Transverse colon (tissue), 4 donors: ENCODE measurements at places on chromosomes 1 and 21.

- DNase-seq: no peak
Observed at GRCh38 chr1:51708911-51709760, 92.2 kb downstream of the OSBPL9 start.

DNA sequence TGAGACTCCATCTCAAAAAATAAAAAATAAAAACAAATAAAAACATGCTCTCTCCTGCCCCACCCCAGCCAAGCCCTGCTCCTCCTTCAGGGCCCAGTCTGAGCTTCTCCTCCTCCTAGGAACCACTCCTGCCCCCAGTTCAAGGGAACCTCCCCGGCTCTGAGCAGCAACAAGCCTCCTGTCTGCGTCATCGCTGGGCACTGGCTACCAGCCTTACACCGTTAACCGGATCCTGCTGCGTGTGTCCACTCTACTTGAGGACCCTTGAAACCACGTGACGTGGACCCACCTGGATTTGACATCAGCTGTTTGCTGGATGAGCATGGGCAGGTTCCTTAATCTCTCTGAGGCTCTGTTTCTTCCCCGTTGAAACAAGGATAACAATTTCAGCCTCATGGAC lies 1.6 kb upstream of the TAS1R2 start:
- DNase-seq: no peak

DNA sequence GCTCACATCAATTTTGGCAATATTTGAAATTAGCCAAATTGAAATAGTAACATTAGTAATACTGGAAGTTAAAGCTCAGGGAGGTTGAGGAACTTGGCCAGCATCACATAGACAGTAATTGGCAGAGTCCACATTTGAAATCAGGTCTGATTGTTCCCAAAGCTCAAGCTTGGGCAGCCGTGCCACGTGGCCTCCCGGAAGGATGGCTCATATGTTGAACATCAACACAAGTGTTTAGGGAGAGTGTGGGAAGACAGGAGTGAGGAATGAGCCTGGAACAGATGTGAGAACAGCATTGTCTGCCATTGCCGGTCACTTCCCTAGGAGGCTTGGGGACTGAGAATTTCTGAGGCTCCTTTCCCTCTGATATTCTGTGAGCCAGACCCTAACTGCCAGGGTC lies 40.2 kb upstream of the RBM15 start:
- no peak for DNase-seq

DNA sequence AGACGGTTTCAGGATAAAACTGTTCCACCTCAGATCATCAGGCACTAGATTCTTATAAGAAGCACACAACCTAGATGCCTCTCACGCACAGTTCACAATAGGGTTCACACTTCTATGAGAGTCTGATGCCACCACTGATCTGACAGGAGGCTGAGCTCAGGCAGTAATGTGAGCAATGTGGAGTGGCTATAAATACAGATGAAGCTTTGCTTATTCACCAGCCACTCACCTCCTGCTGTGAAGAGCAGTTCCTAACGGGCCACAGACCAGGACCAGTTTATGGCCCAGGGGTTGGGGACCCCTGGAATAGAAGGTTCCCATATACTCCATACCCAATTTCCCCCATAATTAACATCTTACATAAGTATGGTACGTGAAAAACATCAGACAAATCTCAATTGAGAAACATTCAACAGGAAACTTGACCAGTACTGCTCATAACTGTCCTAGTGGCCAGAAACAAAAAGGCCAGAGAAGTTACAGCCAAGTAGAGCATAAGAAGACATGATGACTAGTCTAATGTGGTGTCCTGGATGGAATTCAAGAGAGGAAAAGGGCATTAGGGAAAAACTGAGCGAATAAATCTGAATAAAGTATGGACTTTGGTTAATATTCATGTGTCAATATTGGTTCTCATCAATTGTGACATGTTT lies 24.7 kb upstream of the IGSF5 start:
- no peak for DNase-seq

DNA sequence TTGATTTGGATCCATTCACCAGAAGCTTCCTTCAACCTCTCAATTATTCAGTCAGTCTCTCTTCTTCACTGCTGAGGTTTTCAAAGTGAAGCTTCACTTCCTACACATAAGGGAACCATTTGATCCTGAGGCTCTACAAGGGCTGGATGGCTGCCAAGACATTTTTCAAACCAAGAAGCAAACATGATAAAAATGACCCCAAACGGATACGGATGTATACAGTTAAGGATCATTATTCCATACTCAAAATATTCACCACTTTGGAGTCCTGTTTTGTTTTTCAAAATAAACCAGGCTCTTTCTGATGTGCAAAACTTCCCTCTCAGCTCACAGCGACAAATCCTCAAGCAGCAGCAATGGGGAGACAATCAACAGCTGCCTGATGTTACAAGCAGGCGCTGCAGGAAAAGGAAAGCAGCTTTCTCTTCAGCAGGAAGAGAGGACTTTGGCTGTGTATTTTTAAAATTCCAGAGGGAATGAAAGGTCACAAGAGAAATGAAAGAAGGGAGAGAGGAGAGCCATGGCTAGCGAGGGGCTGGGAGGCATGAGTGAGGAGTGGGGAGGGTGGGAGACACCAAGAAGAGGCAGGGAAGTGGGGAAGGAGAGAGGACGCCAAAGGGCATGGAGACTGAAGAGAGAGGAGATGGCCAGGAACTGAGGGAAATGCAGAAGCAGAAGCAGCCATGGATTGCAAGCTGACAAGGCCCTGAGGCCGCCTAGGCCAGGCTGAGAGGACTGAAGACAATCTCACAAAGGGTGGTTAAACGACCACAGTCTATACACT lies 145.4 kb downstream of the SLC45A1 start:
- DNase-seq: peak; percentile 47

GRCh38 chr1:85224734-85225623 lies 24.2 kb upstream of the SYDE2 start:
- peak; percentile 72 for DNase-seq

DNA sequence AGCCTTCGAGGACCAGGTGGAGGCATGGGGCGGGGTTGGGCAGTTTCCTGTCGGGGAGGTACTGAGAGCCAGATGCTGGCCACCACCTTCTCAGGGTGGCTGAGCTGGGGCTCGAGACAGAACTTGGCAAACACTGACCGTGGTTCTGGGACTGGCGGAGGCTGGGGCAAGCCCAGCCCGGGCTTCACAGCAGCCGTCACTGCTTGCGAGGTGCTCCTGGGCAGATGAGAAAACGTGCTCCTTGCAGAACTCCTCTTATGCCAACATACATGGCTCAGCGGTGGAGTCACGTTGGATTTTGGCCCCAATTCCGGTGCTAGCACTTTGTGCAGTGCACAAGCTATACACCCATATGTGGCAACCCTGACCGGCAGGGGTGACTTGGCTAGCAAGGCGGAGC lies 69.2 kb downstream of the RUNX3 start:
- no peak for DNase-seq

DNA sequence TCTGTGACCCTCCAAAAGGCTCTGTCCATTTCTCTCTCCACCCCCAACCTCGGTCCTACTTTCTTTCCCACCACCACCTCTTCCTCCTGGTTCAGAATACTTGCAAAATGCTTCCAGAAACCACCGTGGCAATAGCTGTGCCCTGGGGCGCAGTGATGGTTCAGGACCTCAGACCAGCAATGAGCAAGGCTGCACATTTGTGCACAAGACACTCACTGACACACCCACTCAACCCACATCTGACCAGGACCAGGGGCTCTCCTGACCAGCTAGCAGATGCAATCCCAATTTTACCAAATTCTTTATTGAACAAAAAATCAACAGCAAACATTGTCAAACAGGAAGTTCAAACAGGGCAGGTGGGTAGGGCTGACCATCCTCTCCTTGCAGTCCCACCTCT lies 25.7 kb downstream of the SPOCD1 start:
- no peak for DNase-seq

DNA sequence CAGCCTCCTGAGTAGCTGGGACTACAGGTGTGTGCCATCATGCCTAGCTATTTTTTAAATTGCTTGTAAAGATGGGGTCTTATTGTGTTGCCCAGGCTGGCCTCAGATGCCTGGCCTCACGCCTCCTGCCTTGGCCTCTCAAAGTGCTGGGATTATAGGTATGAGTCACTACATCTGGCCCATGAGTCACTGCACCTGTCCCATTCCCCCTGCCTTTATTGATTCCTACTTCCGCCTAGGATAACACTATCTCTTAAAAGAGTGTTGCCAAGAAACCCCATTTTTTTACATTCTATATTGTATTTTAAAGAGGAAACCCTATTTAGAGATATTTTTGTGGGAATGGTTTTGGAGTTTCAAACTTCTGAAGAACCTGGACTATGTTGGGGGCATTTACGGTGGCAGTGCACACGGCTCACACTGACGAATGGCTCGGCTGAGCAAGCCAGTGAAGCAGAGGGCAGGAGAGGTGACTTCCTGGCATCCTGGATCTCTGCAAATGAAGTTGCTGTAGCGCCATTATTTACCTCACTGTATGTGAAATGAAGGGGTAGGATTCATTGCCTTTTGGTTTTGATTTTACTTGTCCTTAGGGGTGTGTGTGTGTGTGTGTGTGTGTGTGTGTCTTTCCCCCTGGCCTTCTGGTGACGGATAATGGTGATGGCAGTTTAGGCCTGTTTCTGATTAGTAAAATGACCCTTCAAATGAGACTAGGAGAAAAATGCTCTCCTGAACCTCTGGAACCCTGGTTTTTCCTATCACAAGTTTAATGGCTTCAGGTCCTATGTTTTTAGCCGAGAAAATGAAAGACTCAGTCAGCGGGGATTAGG lies 22.5 kb downstream of the KIF26B start:
- DNase-seq: no peak

DNA sequence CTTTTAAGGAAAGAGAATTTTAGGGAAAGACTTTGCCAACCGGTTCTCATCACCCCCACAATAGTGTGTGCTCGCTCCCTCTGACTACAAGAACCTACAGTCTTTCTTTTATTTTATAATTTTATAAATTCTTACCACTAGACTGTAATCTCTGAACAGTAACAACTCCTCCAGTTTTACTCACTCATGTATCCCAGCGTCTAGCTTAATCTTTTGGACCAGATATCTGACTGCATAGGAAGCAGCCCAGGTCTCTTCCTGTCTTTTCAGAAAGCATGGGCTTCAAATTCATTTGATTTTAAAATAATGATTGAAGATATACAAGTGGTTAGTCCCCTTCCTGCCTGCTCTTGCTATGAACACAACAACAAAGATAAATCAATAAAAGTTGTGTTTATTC lies 19.0 kb upstream of the DUSP10 start:
- no peak for DNase-seq

DNA sequence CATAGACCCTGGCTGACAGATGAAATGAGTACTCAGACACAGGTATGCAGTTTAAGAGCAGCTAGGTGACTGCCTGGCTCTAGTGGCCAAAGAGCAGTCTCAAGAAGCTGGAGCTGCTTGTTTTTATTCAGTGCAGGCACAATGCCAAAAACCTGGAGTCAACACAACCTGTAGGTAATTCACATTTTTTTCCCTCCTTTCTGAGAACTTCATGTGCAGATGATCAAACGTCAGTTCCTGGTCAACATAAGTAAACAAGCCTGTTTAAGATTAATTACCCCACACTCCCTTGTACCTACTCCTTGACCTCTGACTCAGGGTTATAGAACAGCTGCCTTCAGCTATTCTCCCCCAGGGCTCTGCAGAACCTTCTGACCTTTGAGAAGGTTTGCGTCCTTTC lies 17.3 kb upstream of the ACADM start:
- DNase-seq: no peak

DNA sequence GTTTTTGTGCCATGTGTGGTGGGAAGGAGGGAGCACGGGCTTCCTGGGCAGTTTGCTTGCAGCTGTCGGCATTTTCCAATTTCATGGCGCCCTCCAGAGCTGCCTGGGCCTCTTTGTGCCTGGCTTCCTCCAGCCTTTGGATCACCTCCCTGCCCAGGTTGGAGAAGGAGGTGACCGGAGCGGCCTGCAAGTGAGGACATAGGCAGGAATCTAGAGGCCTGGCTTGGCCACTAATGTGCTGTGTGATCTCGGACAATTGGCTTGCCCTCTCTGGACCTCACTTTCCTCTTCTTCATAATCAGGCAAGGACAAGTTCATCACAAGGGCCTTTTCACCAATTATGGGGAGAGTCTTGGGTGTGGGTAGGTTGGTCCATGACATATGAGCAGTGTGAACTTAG lies 245.1 kb downstream of the MATN1 start:
- no peak for DNase-seq

DNA sequence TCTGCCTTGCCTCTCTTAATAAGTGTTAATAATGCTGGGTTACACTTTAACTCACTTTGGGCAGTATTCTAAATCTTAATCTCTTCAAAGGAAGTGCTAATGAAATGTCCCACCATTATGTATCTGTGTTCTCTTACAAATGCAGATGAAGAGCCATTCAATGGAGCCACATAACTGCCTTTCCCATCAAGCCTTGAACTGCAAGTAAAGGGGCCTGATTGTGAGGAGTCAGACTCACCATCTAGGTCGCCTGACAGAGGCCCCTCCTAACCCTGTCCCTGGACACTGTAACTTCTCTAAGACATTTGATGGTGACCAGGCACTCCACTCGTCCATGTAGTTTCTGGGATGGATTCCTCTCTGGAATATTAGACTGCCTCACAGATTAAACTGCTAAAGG lies 329.4 kb downstream of the KIF26B start:
- no peak for DNase-seq

DNA sequence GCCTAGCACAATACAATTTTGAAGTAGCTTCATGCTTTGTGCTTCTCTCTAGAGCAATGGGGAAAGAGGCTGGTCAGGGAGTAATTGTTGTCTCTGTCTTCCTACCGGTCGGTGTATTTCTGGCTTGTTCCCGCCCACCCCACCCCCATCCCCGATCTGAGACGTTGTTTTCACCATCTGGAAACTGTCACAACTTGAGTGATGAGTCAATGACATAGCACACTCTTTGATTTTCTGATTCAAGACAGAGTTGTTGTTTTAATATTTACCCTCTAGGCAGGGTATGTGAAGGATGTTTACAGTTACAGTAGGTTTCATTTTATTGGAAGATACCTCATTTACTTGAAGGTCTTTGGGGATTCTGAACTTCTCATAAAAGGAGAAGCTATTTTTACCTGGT lies 7.0 kb downstream of the IL12RB2 start:
- no peak for DNase-seq

DNA sequence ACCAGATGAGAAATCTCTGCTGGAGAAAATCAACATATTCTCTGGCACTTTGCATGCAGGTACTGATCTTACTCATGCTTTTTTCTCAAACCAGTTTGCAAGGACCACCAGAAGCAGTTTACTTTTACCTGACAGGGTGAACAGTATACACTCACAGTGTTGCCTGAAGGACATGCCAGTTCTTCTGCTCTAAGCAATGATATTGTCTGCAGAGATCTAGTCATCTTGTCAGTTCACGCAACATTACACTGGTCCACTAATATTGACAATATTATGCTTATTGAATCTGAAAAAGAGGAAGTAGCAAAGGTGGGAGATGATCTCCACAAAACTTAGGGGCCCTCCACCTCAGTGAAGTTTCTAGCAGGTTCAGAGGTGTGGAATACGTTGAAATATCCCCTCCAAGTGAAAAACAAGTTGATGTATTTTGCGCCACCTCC lies 3.8 kb upstream of the S100B start:
- DNase-seq: no peak

DNA sequence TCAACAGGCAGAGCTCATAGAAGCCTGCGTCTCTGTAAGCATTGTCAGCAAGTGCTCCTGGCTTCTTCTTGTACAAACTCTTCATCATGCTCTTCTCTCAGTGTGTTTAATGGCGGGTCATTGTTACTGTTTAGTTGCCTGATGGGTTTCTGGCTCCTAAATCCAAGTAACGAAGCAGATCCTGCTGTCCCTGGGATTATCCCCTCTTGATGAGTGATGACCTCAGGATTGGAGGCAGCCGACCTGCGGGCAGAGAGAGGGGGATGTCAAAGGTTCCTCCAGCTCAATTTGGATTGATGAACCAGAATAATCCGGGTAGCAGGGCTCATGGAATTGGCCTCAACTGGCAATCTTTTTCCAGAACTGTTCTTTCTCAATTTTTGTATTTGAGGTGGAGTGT lies 66.1 kb upstream of the BARHL2 start:
- no peak for DNase-seq
